Activated naive CD4-positive, alpha-beta T cell treated with anti-CD3 and anti-CD28 coated beads for 36 hours (primary cell): ENCODE measurements at places on chromosomes 11 and 22. TPM values are rescaled to one million over a fixed set of nuclear protein-coding genes. Genes with fewer than 3 reads are reported as not detected.

OR56A1 gene
- not detected for total RNA-seq

GRCh38 chr22:49025791-49026493 is 801.7 kb downstream of the BRD1 start:
- no peak overlapping the region for H3K27ac ChIP-seq
- DNase-seq: no peak
- no peak overlapping the region for H3K4me3 ChIP-seq
- no peaks in the 10 kb centered on the region for H3K4me1 ChIP-seq
- no peaks in the 10 kb centered on the region for H3K36me3 ChIP-seq
- H3K27me3 ChIP-seq: peaks cover 3% of the 10 kb centered on the region

DENND6B gene
- 1.8 TPM for total RNA-seq

HEPHL1 gene
- total RNA-seq: not detected

DNA sequence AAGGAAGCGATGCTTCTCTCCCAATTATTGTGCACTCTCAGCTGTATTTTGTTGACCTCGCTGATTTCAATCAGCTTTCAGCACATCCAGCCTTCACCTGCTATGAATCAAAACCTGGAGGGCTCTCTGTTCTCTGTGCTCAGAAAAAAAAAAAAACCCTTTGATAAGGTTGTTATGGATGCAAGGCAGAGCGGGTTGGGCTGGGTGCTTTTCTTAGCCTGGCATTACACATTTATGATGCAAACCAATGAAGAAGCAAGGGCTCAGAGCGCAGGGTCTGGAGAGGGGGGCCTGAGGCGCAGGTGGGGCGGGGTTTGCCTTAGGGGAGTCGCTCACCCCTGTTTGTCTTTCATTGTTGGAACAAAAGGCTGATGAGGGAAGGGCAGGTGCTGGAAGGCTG is 86.0 kb upstream of the CADM1 start:
- no peaks in the 10 kb centered on the region for H3K4me1 ChIP-seq
- DNase-seq: no peak
- H3K27me3 ChIP-seq: no peaks in the 10 kb centered on the region
- H3K4me3 ChIP-seq: no peak overlapping the region
- H3K36me3 ChIP-seq: no peaks in the 10 kb centered on the region

- H3K36me3 ChIP-seq: no peaks in the 10 kb centered on the region
- DNase-seq: peak; percentile 12
- no peaks in the 10 kb centered on the region for H3K27me3 ChIP-seq
- H3K27ac ChIP-seq: no peak overlapping the region
- no peak overlapping the region for H3K4me3 ChIP-seq
Measured at GRCh38 chr11:121035780-121036179, 11.9 kb downstream of the TBCEL start.

GRCh38 chr11:21119411-21119810 is 450.0 kb downstream of the NELL1 start:
- no peaks in the 10 kb centered on the region for H3K4me1 ChIP-seq
- H3K36me3 ChIP-seq: no peaks in the 10 kb centered on the region
- no peaks in the 10 kb centered on the region for H3K27me3 ChIP-seq
- no peak for DNase-seq
- no peak overlapping the region for H3K27ac ChIP-seq

DTX4 gene
- total RNA-seq: 0.07 TPM

DNA sequence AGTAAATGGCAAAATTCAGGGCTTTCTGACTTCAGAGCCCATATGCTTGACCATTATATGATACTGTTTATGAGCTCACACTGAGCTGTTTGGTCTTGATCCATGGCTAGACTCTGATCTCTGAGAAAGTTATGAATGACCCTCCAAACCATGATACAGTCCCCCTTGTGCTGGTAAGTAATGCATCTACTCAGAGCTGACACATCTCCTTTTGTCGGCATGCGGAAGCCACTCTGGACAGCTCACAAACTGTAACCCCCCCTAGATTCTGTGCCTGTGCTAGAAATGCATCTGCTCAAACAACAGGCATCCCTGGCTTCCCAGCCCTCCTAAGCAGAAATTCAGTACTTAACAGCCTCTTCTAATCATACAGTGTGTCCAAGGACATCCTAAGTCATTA is 150.8 kb upstream of the RAG2 start:
- no peak overlapping the region for H3K4me3 ChIP-seq
- H3K27ac ChIP-seq: no peak overlapping the region
- no peaks in the 10 kb centered on the region for H3K4me1 ChIP-seq
- H3K27me3 ChIP-seq: peaks cover 22% of the 10 kb centered on the region
- H3K36me3 ChIP-seq: no peaks in the 10 kb centered on the region
- no peak for DNase-seq

GRCh38 chr11:1511937-1512496 is 25.4 kb upstream of the MOB2 start:
- DNase-seq: no peak
- H3K4me3 ChIP-seq: no peak overlapping the region
- H3K4me1 ChIP-seq: peaks cover 59% of the 10 kb centered on the region
- H3K27ac ChIP-seq: no peak overlapping the region

GRCh38 chr11:63552921-63553320 is 10.3 kb downstream of the PLAAT2 start:
- DNase-seq: no peak
- no peak overlapping the region for H3K4me3 ChIP-seq
- peak overlapping the region; percentile 31 for H3K27ac ChIP-seq
- no peaks in the 10 kb centered on the region for H3K36me3 ChIP-seq
- H3K27me3 ChIP-seq: no peaks in the 10 kb centered on the region
- peaks cover 46% of the 10 kb centered on the region for H3K4me1 ChIP-seq
